ENCODE measurements at places on chromosomes 5 and 9.

GRCh38 chr5:139745800-139746690 is 49.6 kb upstream of the PSD2 start:
- peak; percentile 48 for DNase-seq

DNA sequence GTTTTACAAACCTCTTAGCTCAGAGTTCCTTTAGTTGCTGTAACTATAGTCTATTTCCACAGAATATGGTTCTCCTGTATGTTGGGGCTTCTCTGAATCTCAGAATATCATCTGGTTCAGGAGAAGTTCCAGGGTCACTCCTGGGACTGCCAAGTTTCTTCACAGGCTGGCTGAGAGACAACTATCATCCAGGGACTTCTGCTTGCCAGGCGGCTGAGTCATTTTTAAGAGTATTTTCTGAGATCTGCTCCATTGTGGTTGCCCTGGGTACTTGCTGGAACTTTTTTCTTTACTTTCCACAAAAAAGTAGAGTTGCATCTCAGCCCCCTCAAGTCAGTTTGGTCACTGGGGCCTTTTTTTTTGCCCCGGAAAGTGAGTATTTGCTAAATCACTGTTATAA is 566.5 kb downstream of the LRRC70 start:
- no peak for DNase-seq

DNA sequence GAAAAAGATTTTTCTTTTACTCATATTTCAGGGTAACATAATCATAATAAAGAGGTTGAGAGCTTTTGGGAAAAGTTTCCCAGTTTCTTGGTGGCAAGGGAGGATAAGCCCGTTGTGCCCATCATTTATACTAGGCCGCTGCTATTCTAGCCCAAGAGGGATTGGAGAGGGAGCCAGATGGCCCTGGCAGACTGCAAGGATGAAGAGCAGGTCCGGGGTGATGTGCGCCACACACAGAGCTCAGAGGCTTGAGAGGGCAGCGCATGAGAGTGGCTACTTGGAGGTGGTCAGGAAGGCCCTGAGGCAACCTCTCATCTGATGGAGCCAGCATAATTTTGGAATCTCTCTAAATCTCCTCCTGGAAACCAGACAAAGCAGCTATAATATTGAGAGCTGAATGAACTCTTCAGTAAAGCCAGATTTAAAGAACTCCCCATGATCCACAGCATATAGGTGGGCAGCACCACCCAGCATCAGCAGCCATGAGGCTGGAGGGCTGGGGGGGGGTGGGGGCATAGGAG is 110.1 kb downstream of the MED27 start:
- no peak for DNase-seq

DNA sequence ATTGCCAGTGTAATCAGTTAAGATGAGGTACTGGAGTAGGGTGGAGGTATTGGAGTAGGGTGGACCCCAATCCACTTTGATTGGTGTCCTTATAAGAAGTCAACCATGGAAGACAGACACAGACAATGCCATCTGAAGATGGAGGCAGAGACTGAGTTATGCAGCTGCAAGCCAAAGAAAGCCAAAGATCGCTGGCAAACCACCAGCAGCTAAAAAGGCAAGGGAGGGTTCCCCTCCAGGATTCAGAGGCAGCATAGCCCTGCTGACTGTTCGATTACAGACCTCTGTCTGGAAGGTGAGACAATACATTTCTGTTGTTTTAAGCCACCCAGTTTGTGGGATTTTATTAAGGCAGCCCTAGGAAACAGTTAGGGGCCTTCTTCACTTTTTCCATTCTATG is 30.5 kb upstream of the CKMT2 start:
- no peak for DNase-seq

DNA sequence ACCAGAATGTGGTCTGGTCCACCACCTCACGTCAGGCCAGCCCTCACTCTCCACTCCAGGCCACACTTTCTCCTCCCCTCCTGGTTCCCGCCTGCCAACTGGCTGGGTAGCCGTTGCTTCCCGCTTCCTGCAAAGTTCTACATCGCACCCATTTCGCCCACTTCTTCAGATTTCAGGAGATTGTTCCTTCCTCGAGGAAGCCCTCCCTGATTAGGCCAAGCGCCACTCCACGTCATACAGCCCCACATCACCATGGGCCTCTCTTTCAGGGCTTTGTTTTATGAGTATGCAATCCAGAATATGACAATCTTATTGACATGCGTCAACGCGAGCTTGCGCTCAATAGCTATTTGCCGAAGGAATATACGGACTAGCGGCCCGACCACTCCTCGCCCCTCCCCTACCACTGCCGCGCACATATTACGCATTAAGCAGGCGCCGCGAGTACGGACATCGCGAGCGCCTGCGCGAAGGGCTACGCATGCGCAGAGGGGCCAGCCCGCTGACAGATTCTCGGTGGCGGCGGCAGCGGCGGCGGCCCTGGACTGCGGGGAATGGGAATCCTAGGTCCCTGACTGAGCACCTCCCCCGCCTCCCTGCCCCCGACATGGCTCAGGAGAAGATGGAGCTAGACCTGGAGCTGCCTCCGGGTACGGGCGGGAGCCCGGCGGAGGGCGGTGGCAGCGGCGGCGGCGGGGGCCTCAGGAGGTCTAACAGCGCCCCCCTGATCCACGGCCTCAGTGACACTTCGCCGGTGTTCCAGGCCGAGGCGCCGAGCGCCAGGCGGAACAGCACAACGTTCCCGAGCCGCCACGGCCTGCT is 74.7 kb downstream of the PIP5K1B start:
- peak; percentile 93 for DNase-seq

DNA sequence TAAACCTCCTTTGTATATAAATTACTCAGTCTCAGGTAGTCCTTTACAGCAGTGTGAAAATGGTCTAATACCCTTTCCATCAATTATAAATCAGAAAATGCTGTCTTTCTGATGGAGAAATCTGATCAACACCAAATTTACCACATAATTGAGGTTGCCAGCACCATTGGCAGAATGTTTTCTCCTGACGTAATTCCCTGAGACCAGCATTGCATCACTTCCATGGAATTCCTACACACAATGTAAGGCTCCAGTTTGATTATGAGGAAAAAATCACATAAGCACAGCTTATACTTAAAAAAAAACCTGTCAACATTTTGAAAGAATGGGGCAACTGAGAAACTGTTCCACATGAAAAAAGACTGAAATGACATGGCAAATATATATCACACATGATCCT is 618.7 kb upstream of the CDH6 start:
- DNase-seq, result no peak

DNA sequence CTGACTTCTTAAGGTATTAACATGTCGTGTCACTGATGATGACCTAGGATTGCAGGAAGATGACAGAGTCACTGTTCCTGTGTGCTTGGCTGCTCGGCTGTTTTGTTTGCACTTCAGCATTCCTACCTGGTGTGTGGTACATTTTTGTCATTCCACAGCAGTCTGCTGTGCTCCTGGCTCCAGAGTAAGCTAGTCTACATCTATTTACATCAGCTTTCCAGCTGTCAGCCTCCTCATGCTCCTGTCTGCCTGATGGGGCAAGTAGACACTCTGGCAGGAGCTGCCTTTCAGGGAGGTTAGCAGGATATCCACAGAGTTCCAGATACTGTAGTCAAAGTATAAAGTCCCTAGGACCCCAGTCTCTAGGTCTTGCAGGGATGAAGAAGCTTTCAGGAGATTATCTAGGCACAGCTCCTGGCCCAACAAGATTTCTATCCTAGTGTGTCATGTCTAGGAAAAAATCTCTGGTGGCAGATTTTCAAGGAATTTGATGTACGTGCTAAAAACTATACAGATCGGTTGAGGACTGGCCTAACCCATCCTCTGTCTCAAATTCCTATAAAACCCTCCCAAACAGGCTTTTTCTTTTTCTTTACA is 28.4 kb downstream of the RUSC2 start:
- no peak for DNase-seq

GRCh38 chr9:128006332-128006996 is 25.7 kb upstream of the EEIG1 start:
- DNase-seq, result no peak

GRCh38 chr5:14231890-14232289 is 88.7 kb downstream of the TRIO start:
- DNase-seq, result no peak

DNA sequence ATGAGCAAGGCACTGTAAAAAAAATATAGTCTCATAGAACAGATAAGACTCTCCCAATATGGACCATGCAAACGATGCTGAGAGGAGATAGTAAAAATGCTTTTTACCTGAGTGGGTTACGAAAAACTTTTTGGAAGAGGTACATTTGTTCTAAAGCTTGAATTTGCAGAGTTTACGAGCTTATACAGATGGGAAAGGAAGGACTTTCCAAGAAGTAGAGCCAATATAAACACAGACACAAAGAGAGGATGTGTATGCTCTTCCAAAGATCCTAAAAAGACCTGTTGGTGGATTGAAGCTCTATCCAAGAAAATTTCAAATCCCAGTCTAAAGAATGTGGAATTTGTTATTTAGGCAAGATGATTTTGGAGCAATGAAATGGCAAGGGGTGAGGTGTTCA is 127.1 kb upstream of the SLCO6A1 start:
- DNase-seq, result no peak

DNA sequence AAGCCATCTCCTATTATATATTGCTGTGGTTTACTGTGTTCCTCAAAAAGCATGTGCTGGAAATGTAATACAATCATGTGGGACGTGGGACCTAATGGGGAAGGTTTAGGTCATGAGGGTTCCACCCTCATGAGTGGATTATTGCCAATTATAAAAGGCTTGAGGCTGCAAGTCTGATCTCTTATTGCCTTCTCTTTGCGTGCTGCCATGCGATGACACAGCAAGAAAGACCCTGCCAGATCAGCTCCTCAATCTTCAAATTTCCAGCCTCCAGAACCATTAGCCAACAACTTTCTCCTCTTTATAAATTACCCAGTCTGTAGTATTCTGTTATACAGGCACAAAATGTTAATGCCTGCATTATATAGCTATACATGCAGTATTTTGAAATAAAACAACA is 45.4 kb downstream of the MARCHF11 start:
- no peak for DNase-seq

DNA sequence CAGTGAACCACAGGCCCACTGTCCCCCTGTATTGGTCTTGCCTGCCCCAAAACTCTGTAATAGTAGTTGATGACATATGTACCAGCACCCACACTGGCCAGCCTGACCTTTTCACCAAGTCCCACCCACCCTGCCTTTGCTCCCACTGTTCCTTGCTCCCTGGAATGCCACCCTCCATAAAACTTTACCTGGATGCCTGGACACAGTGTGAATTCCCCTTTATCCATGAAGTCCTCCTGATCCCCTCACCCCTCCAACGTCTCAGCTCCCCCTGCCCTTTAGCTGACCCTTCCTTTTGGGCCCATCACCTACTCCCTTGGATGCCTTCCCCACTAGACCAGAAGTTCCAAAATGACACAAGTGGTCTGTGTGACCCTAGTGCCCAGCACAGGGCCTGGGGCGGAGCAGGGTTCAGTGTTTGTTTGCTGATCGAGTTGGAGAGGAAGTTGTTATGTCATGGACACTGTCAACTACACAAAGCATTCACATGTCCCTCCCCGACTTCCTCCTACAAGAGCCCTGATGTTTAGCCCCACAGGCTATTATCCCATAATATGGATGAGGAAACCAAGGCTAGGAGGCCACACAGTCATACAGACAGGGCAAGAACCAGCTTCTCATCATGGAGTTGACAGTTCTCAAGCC is 16.1 kb downstream of the AMBP start:
- no peak for DNase-seq

DNA sequence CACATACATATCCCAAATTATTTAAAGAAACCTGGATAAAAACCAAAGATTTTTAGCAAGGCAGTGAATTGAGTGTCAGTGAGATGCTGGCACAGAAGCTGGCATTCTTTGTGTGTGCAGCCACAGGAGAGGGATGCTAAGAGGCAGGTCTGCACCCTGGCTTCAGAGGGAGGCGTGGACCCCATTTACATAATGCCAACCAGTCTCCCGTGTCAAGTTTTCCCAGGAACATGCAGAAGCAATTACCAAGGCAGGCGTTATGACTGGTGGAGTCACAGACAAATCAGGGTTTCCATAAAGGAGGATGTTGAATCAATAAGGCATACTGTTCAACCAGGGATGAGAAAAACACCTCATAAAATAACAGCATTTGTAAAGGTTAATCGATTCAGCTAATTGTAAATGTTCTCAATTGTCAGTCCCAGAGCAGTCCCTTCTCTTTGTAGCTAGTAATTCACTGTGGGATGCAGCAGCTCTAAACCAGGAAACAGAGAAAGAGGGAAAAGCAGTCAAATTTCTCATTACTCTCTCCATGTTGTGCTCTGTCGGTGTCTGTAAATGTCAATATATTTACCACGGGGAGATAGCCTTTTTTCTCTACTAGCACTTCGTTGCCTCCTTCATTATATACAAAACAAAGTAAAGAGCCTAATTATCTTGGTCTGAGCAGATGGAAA is 452.4 kb upstream of the GRAMD2B start:
- no peak for DNase-seq

DNA sequence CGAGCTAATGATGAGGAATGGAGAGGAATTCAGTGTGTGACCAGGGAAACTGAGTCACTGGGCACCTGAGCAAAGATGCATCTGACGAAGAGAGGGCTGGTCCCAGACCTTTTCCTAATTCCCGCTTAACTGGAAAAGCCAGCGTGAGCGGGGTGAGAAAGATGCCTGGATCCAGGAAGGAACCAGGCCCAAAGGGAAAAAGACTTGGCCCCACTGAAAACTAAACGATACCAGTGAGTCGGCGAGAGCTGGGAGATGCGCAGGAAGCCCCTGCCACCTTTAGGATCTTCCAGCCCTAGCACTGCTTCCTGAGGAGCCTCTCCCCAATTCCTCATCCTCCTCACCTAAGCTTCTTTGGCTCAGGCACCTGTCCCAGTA is 499 bp upstream of the FCHSD1 start:
- no peak for DNase-seq

DNA sequence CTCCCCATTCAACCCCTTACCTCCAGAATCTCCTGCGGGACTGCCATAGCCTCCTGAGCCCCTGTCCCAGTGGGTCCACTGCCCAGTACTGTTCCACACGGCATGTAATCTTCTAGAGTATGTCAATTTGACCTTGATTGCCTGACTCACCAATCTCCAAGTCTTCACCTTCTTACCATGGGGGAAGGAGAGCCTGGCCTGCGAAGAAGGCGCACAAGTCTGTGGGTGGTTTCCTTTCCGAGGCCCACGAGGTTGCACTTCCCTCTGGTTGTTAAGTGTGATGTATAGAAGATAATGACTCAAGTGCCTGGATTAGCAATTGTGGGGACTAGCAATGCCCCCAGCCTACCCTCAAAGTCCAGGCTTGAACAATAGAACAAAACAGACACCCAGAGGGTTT is 8.1 kb upstream of the TENT4A start:
- no peak for DNase-seq

GRCh38 chr9:112112941-112113681 is 62.0 kb downstream of the SUSD1 start:
- DNase-seq, result peak; percentile 27
